Substantia nigra (tissue), 51 donors: ENCODE measurements at places on chromosomes 11 and 22.
A peak's percentile ranks its signal among the peaks of the same experiment; 100 is the strongest.

DNA sequence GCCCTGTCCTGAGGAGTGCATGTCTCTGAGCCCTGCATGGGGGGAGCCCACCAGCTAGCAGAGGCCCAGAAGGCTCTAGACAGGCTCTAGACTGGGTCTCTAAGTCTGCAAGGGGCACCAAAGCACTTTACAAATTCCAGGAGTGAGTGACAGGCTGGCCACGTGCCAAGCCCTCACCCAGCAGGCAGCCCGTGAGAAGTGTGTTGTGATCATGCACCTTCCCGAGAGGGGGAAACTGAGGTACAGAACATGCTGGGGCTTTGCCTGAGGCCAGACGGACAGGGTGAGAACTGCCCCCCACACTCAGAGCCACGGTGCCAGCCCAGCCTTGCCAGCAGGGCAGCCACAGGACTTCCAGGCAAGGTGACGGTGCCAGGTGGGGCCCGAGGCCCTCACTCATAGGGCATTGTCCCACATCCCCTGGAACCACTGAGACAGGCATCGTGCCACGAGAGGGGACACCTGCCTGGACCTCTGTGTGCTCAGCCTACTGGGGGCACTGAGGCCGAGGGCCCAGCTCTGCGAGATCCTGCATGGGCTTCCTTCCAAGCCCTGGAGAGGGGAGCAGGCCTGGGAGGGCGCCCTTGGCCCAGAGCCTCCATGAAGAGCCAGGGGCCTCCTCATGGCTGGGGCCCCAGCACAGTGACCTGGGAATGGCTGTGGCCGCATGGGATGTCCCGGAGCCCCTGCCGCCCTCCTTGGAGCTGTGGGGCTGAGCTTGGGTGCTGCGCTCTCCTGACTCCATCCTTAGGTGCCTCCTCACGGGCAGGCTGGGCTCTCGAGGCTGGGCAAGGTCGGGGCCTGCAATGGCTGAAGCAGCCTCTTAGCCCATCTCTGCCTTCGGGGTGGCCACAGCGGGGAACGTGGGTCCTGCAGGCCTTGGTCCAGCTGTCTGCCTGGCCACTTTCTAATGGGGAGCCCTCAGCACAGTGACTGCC is 121.5 kb downstream of the KCNQ1OT1 start:
- no peak for DNase-seq

DNA sequence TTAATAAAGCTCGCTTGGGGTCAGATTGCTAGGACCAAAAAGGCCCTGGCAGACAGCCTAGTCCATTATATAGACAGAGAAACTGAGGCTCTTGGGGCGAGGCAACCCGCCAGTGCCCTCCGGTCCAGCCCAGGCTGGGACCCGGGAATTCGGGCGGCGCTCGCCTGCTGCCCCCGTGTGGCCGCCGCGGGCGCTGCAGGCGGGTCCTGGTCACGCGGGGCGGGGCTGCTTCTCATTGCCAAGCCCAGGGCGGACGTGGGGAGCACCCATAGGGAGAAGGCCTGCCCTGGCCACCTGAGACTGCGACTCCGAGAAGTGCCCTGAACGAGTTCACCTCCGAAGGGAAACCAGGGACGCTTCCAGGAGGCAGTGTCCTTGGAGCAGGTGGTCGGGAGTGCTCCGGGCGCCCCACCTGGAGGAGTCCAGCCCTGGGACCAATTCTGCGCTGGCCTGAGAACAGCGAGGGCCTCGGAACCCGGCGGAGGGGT is 36.0 kb upstream of the CSNK1E start:
- DNase-seq, result peak; percentile 69

- DNase-seq, result no peak
Observed at GRCh38 chr11:103326070-103326794, 217.0 kb downstream of the DYNC2H1 start.

GRCh38 chr11:71432761-71433647 is 15.2 kb downstream of the DHCR7 start:
- peak; percentile 29 for DNase-seq

GRCh38 chr11:133711545-133711944 is 133.8 kb downstream of the SPATA19 start:
- DNase-seq, result no peak
